Activated naive CD4-positive, alpha-beta T cell (primary cell): ENCODE measurements at places on chromosomes 16 and 17.

- DNase-seq, result no peak
Observed at GRCh38 chr17:44794851-44795413, 35.2 kb downstream of the GJC1 start.

- DNase-seq, result no peak
Observed at GRCh38 chr16:82814059-82814458, 187.3 kb downstream of the CDH13 start.

DNA sequence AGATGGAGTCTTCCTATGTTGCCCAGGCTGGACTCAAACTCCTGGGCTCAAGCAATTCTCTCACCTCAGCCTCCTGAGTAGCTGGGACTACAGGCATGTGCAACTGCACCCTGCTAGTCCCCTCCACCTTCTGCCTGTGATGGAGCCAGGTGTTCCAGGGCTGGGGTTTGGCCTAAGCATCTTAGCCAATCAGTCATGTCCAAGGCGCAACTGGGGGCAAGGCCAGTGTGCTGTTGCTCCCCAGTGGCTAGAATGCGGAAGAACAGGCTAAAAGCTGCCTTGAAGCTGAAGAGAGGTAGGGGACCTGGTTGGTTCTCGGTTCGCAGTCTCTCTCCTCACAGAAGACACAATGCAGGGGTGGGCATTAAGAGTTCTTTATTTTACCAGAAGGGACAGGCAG lies 18.6 kb downstream of the FLOT2 start:
- DNase-seq, result no peak

DNA sequence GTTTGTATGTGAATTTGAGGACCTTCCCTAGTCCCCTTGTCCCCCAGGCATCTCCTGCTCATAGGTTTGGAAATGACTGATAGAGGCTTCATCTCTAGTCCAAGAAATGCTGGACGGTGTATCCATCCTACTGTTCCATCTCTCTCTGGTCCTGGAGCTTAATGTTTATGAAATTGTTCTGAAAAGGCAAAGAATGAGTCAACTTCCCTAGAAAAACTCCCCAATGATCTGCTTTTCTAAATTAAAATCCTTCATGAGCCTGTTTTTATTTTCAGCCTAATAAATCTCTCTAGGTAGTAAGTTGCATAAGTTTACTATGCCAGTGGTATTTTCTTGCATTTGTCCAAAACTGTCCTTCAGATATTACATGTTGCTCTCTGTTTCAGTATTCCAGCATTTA lies 2.1 kb upstream of the IGSF6 start:
- DNase-seq, result no peak

DNA sequence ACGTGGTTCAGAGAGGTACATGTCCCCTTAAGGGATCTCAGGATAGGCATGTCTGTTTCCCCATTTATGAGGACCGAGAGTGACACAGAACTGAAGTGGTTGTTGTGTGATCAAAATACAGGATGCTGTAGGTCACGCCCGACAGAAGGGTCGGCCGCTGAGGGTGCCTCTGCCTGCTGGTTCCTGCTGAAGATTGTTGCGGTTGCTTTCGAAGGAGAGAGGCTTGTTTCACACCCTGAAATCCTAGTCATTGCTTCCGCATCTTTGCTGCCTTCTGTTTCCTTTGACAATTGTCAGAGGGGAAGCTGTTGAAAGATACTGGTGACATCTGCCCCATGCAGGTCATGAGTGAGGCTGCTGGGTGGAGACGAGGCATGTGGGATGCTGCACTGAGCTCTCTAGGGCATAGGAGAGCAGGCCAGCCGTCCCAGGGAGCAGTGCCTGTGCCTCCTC lies 3.8 kb upstream of the NAT9 start:
- DNase-seq, result no peak

DNA sequence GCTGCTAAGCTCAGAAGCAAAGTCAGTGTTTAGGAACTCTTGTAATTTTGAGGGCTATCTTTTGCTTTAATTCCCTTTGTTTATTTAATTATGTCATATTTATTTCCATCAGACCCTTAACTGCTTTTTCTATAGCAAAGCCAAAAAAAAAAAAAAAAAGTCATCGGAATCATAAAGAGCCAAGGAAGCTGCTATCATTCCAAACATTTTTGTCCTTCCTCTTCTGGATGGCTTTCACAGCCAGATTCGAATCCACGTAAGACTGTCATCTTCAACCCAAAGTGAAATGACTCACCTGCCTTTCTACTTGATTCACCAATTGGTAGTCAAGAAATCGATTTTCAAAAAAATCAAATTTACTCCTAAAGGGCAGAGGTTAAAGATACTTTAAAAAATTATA lies 38.4 kb downstream of the WIPI1 start:
- no peak for DNase-seq

GRCh38 chr16:56880685-56881084 lies 15.7 kb downstream of the SLC12A3 start:
- no peak for DNase-seq

GRCh38 chr17:14779241-14779640 lies 478.4 kb downstream of the HS3ST3B1 start:
- no peak for DNase-seq

GRCh38 chr17:42404326-42405055 lies 16.2 kb upstream of the STAT3 start:
- DNase-seq, result no peak

GRCh38 chr17:6558276-6558675 lies 1.9 kb upstream of the PITPNM3 start:
- DNase-seq, result no peak

DNA sequence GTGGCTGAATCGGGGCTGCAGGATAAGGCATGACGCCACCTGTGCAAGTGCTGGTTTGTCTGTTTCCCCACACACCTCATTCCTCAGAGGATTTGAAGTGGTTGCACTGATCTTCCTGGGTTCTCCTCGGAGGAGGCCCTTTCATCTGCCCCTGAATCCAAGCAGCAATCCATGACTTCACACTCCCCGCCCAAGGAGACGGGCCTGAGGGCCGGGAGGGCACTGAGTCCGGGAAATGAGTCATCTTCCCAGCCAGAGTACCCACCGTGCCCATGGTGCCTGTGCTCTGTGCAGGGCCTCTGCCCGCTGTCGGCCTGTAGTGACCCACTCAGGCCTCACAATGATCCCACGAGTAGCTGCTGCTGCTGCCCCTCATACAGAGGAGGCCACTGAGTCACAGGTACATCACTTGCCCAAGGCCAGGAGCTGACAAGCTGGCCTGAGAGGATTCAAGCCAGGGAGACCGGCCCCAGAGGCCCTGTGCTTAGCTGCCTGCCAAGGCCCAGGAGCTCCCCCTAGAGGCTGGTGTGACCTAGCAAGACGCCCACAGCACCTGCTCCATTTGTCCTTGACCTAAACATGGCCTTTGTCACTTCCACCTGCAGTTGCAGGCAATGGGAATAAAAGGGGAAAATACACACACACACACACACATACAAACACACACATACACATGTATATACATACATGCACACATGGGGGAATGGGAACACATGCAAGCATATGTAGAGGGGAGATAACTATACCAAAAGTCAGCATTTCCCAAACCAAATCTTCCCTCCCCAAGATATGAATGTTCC lies 240.0 kb downstream of the C16orf95 start:
- no peak for DNase-seq

- no peak for DNase-seq
Observed at GRCh38 chr16:65306722-65307121, 184.9 kb upstream of the CDH11 start.

GRCh38 chr16:10552998-10553491 lies 27.4 kb downstream of the EMP2 start:
- peak; percentile 1 for DNase-seq

GRCh38 chr17:48612854-48613691 lies 2.0 kb downstream of the HOXB8 start:
- peak; percentile 19 for DNase-seq

DNA sequence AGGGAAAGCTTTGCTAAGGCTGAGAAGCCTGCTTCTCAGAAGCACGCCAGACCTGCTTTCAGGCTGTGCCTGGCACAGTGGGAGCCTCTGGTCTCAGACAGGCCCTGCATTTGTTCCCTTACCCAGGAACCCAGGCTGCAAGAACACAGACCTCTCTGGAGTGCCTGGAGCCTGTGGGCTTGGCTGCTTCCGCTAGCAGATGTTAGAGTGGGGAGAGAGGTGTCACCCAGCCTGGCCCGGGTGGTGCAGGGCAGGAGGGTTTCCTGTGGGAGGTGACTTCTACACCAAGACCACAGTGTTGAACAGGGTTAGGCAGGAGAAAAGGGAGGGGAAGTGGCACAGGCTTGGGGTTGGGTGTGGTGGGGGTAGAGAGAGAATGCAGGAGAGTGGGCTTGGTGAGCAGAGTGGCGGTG lies 35.8 kb upstream of the ADGRG1 start:
- no peak for DNase-seq

- DNase-seq, result no peak
Observed at GRCh38 chr17:37318931-37319594, 56.7 kb upstream of the C17orf78 start.

- no peak for DNase-seq
Observed at GRCh38 chr16:84021488-84021887, 21.1 kb downstream of the SLC38A8 start.

GRCh38 chr17:56939869-56940484 lies 20.9 kb downstream of the COIL start:
- no peak for DNase-seq

DNA sequence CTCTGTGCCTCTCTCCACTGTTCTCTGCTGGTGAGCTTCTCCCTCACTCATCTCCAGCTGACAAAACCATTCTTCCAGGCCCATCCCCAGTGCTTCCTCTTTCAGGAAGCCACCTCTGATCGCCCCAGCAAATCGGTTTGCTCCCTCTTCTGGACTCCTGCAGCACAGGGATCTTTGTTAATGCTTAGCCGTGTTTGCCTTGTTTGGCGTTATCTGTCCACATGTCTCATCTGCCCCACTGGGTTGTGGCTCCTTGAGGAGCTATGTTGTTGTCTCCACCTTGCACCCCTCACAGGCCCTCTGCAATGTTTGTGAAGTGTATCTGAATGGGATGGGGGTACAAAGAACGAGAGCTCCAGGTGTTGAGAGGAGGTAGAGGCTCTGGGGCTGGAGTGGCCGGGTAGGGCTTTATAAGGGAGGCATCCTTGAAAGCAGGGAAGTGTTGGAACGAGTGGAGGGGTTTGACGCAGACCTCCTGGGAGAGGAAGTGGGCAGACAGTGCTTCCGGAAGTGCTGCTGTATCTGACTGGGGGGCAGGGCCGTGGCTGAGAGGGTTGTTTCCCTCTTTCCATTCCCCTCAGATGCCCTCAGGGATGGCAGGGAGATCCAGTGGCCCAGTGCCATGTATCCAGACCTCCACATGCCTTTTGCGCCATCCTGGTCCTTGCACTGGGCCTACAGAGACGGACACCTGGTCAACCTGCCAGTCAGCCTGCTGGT lies 27.8 kb downstream of the CASKIN2 start:
- peak; percentile 14 for DNase-seq

DNA sequence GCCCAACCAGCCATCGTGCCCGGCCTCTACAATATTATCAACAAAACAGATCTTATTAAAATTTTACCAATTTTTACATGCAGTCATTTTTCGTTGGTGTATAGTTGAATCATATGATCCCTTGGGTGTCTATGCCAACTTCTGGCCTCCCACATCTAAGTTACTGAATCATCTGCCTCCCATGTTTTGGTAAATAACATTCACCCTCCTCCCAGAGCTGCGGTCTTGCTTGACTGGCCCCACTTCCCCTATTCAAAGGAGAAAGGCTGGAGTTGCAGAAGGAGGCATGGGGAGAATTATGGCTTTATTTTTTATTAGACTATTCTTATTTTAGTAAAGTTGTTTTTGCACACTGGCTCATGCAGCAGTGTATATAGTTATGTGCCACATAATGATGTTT lies 18.5 kb upstream of the CCL23 start:
- DNase-seq, result no peak

DNA sequence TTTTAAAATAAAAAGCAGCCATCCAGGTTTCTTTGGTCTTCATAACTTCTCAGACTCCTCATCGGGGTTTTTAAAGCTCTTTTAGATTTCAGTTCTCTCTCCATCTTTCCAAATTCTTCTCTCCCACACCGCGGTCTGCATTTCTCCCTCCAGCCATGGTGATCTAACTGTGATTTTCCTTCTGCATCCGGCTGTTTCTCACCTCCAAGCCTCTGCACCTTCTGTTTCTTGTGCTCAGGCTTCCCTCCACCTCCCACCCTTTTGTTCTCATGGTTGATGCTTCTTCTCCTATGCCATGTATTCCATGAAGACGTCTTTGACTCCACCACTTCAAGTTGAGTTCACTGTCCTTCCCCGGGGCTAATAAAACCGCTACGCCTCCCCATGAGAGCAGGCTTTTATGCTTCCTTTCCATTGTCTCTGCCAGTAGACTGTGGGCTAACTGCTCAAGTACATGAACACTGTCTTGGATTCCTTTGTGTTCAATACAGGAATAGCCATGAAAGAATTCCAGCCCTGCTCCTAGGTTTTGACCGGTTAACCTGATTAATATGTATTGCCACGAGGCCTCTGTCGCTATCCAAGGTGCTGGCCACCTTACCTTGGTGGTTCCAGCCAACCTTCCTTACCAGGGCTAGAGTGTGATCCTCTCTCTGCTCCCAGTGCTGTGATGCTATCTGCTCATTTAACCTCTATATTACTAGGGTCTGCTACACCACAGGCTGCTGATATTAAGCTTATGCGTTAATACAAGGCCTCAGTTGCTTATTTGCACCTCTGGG lies 625.1 kb downstream of the HS3ST4 start:
- no peak for DNase-seq

GRCh38 chr16:69867784-69868560 lies 83.2 kb upstream of the CLEC18A start:
- no peak for DNase-seq

- no peak for DNase-seq
Observed at GRCh38 chr17:6651919-6652452, 424 bp downstream of the C17orf100 start.

- no peak for DNase-seq
Observed at GRCh38 chr16:48321317-48322036, 63.7 kb downstream of the SIAH1 start.

- DNase-seq, result no peak
Observed at GRCh38 chr16:1007284-1007850, 25.8 kb downstream of the SOX8 start.
